ENCODE measurements at places on chromosomes 6 and 20.

DNA sequence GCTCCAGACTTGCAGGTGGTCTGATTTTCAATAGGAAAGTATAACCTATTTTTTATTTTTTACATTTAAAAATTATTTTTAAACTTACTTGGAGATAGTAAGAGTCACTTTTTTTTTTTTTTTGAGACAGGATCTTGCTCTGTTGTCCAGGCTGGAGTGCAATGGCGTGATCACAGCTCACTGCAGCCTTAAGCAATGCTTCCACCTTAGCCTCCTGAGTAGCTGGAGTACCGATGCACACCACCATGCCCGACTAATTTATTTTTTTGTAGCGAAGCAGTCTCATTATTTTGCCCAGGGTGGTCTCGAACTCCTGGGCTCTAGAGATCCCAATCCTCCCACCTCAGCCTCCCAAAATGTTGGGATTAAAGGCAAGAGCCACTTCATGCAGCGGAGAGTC is 84.8 kb upstream of the RALY start:
- DNase-seq: no peak

DNA sequence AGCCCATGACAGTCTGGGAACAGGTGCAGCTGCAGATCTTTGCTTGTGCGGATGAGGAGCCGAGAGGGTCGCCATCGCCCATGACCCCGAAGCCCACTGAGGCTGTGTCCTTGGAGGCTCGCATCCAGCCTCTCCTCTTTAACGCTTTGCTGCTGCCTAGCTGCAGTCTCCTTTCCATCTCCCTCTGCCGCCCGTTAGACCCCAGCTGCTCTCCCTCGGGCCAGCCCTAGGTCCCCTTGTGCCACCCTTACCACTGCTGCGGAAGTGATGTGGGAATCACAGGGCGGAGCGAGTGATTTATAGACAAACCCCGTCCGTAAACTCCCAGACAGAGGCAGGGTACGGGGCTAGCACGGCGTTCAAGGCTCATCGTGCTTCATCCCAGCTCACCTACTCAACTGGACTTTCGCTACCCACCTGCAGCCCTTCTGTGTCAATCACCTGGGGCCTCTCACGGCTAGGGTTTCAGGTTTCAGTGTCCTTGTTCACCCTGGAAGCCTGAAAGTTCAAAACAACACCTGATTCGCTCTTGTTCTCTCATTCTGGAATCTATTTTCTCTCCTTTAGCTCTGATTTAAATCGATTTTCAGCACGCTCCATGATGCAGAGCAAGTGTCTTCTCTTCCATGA is 76.1 kb downstream of the PAX1 start:
- no peak for DNase-seq

DNA sequence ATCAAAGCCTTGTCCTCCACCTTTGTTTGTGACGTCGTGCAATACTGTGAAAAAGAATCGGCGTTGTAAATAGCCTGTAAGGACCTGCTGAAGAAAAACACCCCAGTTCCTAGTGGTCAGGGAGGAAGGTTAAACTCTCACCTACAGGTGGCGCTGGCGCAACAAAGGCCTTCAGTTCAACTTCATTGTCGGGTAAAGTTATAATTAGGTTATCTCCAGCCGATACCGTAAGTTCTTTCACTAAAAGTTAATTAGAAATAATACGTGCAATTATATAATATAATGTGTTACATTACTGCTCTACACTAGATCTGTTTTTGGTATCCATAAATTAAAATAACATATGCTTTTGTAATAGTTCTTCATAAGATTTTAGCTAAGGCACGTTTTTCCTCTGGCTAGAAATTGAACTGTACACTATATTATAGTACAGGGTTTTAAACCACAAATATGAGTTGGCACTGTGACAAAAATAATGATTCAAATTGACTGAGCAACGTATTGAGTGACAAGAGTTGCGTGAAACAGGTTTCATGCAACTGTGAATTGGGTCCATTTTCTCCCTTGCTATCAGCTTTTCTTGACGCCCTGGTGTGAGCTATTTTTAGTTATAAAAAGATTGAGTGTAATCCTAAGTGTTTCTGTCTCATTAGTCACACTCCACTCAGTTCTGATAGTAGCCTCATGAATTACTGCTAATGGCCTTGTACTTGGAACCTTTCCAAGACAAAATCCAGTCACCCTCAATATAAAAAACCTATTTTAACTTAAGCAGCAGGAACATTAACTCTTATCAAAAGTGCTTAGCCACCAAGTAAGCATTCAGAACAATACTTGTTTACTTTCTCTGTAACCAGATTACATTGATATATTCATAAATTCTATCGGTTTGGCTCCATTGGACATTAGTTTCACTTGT is 62.3 kb downstream of the KIAA0319 start:
- DNase-seq: peak; percentile 44

DNA sequence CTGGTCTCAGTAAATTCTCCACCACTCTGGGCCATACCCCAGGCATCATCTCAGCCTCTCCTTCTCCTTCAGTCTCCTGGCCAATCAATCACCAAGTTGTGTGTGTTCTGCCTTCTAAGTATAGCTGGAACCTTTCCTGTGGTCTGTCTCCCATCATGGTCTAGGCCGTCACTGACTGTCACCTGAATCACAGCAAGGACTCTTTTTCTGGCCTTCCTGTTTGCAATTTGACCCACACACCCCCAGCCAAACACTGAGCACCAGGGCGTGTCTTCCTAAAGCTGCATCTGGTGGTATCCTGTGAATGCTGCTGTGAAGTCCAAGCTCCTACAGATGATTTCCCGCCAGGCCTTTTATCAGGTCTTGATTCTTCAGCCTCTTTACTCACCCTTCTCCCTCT is 52.6 kb upstream of the PRELID3B start:
- no peak for DNase-seq

DNA sequence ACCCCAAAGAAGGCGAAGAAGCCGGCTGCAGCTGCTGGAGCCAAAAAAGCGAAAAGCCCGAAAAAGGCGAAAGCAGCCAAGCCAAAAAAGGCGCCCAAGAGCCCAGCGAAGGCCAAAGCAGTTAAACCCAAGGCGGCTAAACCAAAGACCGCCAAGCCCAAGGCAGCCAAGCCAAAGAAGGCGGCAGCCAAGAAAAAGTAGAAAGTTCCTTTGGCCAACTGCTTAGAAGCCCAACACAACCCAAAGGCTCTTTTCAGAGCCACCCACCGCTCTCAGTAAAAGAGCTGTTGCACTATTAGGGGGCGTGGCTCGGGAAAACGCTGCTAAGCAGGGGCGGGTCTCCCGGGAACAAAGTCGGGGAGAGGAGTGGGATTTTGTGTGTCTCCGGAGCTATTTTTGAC is 69.6 kb downstream of the HFE start:
- DNase-seq: peak; percentile 71

GRCh38 chr6:132481189-132481588 is 31.7 kb downstream of the STX7 start:
- no peak for DNase-seq

GRCh38 chr6:16619777-16620176 is 141.5 kb downstream of the ATXN1 start:
- peak; percentile 17 for DNase-seq

DNA sequence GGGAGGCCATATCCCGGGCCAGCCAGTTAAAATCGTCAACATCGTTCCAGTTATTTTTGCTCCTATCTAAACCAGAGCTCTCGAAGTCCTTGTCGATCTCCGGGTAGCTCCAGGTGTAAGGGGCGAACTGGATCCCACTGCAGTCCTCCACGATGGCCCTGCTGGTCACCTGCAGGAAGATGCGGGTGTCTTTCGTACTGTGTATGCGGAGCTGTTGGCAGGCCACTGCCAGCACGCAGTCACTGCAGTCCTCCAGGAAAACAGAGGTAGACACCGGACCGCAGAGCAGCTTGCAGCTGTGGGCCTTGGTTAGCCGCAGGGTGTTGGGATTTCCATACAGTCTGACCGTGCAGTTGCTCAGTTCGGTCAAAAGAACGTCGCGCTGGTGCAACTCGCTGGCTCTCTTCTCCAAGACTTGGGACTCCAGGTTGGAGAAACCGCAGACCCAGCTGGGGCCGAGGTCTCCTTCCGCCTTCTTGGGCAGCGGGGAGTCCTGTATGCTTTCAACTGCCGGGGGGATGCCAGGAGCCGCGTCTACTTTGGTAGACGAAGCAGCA is 742 bp downstream of the TBCC start:
- no peak for DNase-seq

DNA sequence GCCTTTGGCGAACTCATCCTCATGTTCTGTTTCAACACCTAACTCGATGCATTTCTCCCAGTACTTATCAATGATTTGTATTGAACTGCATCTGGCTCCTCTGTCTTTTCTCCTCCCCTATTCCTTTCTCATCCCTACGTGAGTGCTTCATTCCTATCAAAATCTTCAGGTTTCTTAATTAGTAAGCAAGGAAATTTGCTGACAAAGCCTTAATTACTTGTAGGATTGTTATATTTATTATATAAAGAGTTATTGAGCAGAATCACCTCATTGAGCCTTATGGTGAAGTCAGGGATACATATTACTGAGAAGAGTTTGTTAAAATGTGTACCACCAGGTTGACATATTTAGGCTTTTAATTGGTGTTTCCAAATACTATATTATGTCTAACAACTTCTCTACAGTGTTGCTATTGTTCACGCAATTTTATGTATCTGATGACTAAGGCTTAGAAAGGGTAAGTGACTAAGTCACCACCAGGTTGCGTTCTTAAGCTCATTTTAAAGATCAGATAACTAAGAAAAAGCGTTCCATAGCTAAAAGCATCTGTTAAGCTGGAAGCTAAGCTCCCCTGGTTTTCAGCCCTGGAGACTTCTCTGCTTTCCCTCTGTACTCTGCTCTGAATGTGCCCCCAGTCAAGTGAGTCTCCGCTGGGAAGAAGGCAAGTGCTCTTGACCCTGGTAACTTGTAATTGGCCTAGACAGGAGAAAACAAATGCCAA is 18.9 kb downstream of the SCGN start:
- no peak for DNase-seq

GRCh38 chr20:36541768-36542488 is 609 bp downstream of the MYL9 start:
- no peak for DNase-seq

GRCh38 chr6:69135927-69136326 is 500.8 kb downstream of the ADGRB3 start:
- DNase-seq: no peak

DNA sequence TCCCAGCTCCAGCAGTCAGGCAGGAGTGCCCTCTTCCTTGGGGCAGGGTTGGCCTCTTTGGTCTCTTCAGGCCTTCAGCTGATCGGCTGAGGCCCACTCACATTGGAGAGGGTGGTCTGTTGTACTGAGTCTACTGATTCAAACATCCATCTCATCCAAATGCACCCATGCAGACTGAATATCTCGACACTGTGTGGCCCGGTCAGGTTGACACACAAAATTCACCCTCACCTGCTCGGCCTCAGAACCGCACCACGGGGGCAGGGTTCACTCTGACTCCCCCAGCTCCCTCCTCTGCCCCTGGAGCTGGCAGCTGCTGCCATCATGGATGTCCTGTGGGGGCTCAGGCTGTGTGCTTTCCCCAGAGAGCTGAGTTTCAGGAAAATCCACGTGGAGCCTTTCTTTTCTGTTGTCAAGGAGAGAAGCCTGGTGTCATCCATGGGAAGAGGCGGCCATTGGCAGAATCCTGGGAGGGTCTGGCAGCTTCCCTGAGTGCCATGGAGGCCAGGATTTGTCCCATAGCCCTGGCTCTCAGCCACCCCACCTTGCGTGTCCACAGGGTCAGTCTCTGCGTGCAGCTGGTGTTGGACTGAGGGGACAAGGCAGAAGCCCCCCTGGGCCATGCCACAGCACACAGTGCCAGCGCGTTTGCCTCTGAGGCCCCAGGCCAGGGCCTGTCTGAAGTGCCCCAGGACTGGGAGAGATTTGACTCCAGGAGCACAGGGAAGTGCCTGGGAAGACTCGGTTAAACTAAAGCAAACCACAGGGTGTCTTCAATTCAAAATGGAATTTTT is 114.1 kb downstream of the ERMARD start:
- DNase-seq: no peak

- no peak for DNase-seq
Observed at GRCh38 chr6:42781546-42781795, 381 bp upstream of the BICRAL start.

GRCh38 chr6:71011871-71012371 is 55.1 kb upstream of the B3GAT2 start:
- no peak for DNase-seq

DNA sequence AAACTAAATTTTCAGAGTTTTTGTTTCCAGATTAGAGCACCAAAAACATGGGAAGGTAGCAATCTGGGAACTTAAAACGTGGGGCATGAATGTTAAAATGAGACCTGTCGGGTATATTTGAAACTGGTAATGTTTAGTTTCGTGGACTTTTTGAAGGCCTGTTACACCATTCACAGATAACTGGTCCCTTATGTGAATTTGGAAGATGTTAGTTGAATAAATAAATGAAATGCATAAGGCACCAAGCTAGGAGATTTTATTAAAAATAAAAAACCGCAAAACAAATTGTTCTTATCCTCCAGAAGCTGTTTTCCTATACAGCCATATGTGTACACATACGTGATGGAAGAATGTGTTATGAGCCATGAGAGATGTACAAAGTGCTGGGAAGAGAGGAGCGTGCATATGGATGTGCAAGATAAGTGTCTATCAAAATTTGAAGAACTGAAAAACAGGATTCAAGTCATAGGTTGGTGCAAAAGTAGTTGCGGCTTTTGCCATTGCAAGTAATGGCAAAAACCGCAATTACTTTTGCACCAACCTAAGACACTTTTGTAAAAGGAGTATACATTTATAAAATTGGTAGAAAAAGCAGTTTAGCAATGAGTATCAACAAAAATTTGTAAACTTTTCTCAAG is 700 bp upstream of the MCUR1 start:
- DNase-seq: no peak

DNA sequence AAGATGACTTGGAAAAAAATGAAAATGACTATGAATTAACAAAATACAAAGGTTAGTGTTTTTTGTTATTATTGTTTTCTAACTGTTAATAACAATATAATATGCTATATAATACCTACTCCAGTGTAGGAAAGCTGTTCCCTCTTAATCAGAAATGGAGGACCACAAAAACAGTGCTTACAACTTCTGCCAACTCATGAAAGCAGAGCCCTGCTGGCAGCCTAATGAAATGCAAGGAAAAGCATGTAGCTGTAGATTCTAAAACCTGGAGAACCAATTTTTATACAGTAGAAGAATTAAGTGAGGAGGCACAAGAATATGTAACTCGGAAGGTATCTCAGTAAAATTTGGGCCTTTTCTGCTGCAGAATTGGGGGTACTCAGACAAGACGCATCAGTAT is 29.4 kb downstream of the PHIP start:
- no peak for DNase-seq

Data from NK-92 treated with Interleukin-12 subunit alpha and Interleukin-12 subunit beta, amount 100 ng/mL, for 24 hours (cell line).